ENCODE measurements at places on chromosomes 2 and 18.

- no peak for DNase-seq
Observed at GRCh38 chr2:109526442-109526970, 87.3 kb downstream of the SEPTIN10 start.

- no peak for DNase-seq
Observed at GRCh38 chr2:206970589-206971360, 31.5 kb downstream of the CPO start.

- DNase-seq = no peak
Observed at GRCh38 chr18:41484069-41484468, 471.0 kb upstream of the PIK3C3 start.

DNA sequence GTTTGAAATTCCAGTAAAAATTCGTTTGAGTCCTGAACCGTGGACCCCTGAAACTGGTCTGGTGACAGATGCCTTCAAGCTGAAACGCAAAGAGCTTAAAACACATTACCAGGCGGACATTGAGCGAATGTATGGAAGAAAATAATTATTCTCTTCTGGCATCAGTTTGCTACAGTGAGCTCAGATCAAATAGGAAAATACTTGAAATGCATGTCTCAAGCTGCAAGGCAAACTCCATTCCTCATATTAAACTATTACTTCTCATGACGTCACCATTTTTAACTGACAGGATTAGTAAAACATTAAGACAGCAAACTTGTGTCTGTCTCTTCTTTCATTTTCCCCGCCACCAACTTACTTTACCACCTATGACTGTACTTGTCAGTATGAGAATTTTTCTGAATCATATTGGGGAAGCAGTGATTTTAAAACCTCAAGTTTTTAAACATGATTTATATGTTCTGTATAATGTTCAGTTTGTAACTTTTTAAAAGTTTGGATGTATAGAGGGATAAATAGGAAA is 80.7 kb downstream of the ACSL3 start:
- no peak for DNase-seq

DNA sequence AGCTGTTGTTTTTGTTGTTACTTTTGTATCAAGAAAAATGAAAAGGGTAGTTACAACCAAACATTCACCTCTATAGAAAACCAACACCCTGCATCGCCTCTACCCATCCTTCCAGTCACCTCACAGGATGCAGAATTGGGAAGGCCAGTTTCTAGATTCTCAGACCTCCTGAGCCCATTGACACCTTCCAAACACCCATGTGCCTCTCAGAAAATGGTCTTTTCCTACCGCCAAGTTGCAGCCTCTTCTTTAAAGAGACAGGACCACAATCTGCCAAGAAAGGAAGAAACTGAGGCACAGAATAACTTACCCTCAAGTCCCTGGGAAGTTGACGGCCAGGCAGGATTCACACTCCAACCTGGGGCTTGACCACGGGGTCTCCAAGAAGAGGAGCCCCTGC is 101.4 kb downstream of the TNS1 start:
- no peak for DNase-seq

GRCh38 chr2:127515383-127515915 is 10.8 kb downstream of the IWS1 start:
- DNase-seq = no peak

GRCh38 chr2:125330133-125330532 is 1305.0 kb downstream of the CNTNAP5 start:
- DNase-seq = no peak

DNA sequence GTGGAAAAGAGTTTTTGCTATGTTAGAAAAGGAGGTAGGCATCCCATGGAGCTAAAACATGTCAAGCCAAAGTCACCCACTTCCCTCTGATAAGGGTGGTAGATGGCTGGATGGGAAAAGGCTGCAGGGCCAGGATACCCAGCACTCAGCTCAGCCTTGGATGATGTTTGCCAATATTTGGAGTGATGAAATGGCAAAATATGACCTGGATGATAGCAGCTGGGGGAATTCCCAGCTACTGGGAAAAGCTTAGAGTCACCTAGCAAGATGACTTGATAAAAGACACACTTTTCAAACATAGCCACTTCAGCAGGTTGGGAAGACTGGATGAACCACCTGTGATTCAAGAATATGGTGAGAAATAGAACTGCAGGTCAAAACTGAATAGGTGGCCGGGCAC is 10.1 kb downstream of the RFX8 start:
- no peak for DNase-seq

GRCh38 chr2:133952896-133953295 is 301.0 kb upstream of the MGAT5 start:
- DNase-seq = no peak

DNA sequence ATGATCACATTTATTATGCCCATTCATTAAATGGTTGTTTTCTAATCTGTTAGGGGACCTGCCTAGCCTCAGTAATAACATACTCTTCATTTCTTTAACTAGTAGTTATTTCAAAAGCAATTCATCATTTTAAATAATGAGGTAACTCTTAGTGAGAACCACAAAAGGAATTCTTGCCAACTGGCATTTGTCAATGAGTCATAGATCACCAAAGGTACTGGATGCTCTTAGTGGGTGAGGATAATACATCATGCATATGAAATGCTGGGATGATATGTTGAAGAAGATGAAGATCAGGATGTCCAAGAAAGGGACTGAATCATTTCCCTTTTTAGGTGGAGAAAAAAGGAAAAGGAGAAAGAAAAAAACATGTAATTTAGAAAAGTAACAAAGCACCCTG is 826.2 kb upstream of the DDX18 start:
- DNase-seq = no peak

DNA sequence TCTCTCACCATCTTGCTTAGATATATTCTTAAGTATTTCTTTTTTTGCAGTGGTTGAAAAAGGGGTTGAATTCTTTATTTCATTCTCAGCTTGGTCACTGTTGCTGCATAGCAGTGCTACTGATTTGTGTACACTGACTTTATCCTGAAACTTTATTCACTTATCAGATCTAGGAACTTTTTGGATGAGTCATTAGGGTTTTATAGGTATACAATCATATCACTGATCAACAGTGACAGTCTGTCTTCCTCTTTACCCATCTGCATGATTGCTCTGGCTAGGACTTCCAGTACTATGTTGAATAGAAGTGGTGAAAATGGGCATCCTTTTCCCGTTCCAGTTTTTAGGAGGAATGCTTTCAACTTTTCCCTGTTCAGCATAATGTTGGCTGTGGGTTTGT is 6.5 kb downstream of the STARD6 start:
- no peak for DNase-seq

DNA sequence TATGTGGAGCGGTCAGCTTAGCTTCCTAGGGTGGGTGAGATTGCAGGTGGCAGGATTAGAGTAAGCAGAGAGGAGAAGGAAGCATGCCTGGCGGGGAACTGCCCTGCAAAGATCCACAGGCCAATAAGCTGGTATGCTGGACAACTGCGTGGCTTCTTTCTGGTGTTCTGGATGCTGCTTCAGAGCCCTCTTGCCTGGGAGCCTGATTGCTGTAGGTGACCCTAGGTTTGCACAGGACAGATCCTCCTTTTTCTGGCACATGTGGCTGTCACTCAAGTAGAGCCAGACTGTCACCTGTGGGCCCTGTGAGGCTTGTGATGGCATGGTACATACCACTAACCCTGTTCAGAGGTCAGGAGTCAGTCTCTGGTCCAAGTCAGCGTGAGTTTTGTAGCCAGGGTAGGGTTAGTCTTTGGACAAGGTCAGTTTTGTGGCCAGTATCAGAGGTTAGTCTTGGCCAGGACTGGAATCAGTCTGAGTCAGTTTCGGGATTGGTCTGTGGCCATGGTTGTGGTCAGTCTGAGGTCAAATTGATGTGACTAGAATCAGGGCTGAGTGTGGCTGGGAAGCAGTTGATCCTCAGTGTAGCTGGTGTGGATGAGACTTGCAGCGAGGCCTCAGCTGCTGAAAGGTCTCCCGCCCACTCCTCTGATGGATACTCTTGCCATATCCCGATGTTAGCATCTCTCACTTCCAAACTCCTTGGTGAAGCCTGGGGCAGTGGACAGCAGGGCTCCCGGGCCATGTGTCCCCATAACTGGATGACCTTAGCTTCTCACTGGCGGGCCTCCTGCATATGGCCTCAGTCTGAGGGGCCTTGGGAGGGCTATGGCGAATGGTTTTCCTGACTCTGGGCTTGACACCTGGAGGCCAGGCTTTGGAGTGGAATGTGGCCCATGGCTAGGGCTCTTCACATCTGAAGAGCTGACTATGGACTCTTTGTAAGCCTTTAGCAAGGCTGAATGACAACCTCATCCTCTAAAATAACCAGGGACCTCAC is 260.5 kb downstream of the DYSF start:
- DNase-seq = no peak

- no peak for DNase-seq
Observed at GRCh38 chr2:208350610-208351009, 56.0 kb upstream of the PTH2R start.

Data from left ventricle myocardium superior (tissue), 1 donor.